Naive B cell (primary cell): ENCODE measurements at places on chromosomes 6 and 20. TPM values are rescaled to one million over a fixed set of nuclear protein-coding genes. Genes with fewer than 3 reads are reported as not detected.

DNA sequence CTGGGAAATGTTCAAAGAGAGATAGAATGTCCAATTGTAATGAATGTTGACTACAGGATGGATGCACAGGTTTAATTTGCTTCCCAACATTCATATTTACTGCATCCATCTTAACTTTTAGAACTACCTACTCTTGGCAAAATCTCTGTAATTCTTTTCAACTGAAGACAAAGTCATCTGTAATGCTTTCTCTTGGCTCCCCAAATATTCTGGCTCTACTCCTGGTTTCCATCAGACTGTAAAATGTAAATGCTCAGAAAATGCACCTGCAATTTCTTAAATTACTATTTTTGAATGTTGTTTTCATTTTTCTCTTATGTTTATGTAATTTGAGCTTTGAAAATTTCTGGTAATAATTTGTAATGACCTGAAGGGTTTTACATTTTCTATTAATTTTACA is 480.8 kb upstream of the IMPG1 start:
- H3K27me3 ChIP-seq = no peaks in the 10 kb centered on the region
- no peak for DNase-seq
- H3K36me3 ChIP-seq = no peaks in the 10 kb centered on the region
- no peak overlapping the region for H3K4me3 ChIP-seq

DNA sequence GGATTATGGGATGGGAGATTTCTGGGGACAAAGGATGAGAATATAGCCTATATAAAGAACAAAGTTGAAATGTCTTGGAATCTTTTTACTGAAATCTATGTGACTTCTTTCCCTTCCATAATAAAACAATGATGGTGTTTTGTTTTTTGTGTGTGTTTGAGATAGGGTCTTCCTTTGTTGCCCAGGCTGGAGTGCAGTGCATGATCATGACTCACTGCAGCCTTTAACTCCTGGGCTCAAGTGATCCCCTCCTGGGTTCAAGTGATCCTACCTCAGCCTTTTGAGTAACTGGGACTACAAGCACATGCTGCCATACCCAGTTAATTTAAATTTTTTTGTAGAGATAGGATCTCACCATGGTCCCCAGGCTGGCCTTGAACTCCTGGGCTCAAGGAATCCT is 50.9 kb downstream of the FAM217A start:
- peaks cover 46% of the 10 kb centered on the region for H3K4me1 ChIP-seq
- H3K27me3 ChIP-seq = no peaks in the 10 kb centered on the region
- H3K36me3 ChIP-seq = peaks cover 22% of the 10 kb centered on the region
- peak overlapping the region; percentile 57 for H3K4me3 ChIP-seq
- DNase-seq = no peak

GRCh38 chr20:60862601-60863000 is 389.5 kb upstream of the CDH4 start:
- H3K4me1 ChIP-seq = no peaks in the 10 kb centered on the region
- no peaks in the 10 kb centered on the region for H3K36me3 ChIP-seq
- no peak overlapping the region for H3K4me3 ChIP-seq
- no peak overlapping the region for H3K27ac ChIP-seq

DNA sequence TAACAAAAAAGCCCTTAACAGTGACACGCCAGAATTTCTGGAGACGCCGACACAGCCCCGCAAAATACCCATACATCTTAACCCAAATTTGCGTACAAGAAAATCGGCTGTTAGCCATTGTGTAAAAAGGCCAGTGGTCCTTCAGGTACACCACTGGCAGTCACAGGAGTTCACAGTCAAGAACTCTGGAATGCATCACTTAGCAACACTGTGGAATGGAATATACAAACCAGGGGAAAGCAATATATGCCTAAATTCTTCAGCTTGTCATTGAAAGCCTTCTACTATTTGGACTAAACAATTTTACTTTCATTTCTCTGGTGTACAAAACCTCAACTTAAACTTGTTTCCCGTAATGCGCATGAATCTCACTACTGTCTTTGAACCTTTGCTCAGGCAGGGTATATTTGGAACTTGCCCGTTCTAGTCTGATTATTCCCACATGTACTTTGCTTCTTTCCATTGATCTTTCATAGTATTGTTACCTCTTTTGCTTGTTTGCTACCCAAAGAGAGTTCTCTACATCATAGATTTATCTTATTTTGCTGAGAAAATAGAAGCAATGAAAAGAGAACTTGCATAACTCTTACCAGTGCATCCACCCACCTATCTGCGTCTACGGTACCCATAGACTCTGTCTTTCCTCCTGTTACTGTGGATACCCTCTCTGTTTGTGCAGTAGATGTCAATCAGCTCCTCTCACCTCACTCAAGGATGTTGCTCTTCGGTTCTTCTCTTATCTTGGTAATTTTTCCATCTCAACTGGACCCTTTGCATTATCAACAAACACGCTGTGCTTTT is at the start of gene ARMH2:
ARMH2 (minus strand) TSS at position 178 of the 801 bp plus-strand sequence; CDS start at position 118, 60 bp downstream.
- no peak within 1 kb of the TSS for H3K4me3 ChIP-seq
- no peaks in the 10 kb centered on the region for H3K4me1 ChIP-seq
- no peak for DNase-seq
- no peak within 1 kb of the TSS for H3K27ac ChIP-seq
- H3K27me3 ChIP-seq = no peaks in the 10 kb centered on the region
- H3K36me3 ChIP-seq = peaks cover 7% of the 10 kb centered on the region

The ELMO2 gene
- polyA plus RNA-seq = 22.8 TPM

DNA sequence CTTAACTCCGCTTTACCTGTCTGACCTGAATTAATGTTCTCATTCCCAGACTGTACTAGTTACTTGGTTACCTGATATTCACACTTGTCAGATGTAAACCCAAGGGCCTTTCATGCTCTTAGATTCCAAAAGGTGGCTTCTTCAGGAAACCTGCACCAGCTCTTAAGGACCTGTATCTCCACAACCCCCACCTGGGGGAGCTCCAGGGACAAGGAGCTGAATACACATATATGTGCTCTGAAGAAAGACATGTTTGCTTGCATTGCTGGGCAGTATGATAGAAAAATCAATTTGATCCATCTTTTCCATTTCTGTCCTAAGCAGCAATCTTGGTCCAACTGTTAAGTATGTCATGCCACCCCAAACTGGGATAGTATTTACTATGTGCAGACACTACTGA is 64.8 kb upstream of the POU3F2 start:
- peaks cover 18% of the 10 kb centered on the region for H3K27me3 ChIP-seq
- DNase-seq = no peak
- no peaks in the 10 kb centered on the region for H3K36me3 ChIP-seq
- no peak overlapping the region for H3K4me3 ChIP-seq

The SUMO4 gene
- polyA plus RNA-seq = 1.6 TPM

- H3K4me1 ChIP-seq = peaks cover 3% of the 10 kb centered on the region
- H3K27me3 ChIP-seq = no peaks in the 10 kb centered on the region
- no peak overlapping the region for H3K27ac ChIP-seq
- peaks cover 10% of the 10 kb centered on the region for H3K36me3 ChIP-seq
Observed at GRCh38 chr6:111581957-111582356, 23.7 kb downstream of the TRAF3IP2 start.

GRCh38 chr20:57030611-57031600 is 235.5 kb downstream of the BMP7 start:
- H3K4me1 ChIP-seq = no peaks in the 10 kb centered on the region
- peaks cover 29% of the 10 kb centered on the region for H3K27me3 ChIP-seq
- H3K36me3 ChIP-seq = peaks cover 4% of the 10 kb centered on the region
- H3K4me3 ChIP-seq = no peak overlapping the region
- H3K27ac ChIP-seq = no peak overlapping the region

GRCh38 chr20:48959899-48960550 is 38.5 kb downstream of the ARFGEF2 start:
- H3K27ac ChIP-seq = no peak overlapping the region
- DNase-seq = no peak
- no peaks in the 10 kb centered on the region for H3K27me3 ChIP-seq
- no peaks in the 10 kb centered on the region for H3K4me1 ChIP-seq
- peaks cover 4% of the 10 kb centered on the region for H3K36me3 ChIP-seq
- no peak overlapping the region for H3K4me3 ChIP-seq

GRCh38 chr6:69790629-69791028 is 6.2 kb downstream of the LMBRD1 start:
- H3K27ac ChIP-seq = no peak overlapping the region
- H3K27me3 ChIP-seq = no peaks in the 10 kb centered on the region
- peak overlapping the region; percentile 50 for H3K4me3 ChIP-seq
- peaks cover 75% of the 10 kb centered on the region for H3K4me1 ChIP-seq
